ENCODE measurements at places on chromosomes 12 and 14.

DNA sequence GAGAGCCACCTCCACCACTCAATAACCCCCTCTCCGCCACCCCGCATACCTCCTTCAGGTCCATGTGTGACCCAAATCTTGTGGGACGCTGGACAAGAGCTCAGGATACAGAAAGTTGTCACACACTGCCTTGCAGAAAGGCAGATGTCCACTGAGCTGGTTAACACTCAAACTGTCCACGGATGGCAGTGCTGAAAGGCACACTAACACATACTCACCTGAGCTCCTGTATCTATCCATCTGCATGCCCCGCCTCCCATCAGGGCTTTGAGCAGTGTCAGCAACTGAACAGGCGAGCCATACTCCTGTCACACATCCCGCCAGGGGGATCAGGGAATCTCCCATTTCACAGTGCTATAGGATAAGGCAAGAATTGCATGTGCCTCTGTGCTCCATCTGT, 642.0 kb downstream of the GALC start:
- DNase-seq = no peak

DNA sequence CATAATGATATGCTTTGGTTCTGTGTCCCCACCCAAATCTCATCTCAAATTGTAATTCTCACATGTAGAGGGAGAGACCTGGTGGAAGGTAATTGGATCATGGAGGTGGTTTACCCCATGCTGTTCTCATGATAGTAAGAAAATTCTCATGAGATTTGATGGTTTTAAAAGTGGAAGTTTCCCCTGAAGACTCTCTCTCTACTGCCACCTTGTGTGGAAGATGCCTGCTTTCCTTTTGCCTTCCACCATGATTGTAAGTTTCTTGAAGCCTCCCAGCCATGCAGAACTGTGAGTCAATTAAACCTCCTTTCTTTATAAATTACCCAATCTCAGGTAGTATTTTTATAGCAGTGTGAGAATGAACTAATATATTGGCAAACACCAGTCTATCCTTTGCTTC, 260.4 kb upstream of the PPFIA2 start:
- DNase-seq = no peak

DNA sequence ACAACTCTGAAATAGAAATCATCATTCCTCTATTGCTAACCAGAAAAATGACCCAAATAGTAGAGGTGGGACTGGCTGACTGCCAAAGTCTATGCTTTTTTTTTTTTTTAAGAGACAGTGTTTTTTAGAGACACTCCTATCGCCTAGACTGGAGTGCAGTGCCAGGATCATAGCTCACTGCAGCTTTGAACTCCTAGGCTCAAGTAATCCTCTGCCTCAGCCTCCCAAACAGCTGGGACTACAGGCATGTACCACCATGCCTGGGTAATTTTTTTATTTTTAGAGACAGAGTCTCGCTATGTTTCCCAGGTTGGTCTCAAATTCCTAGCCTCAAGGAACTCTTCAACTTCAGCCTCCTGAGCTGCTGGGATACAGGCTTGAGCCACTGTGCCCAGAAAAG, 19.2 kb downstream of the NR2C1 start:
- no peak for DNase-seq

GRCh38 chr12:122042910-122043309, 21.2 kb downstream of the BCL7A start:
- DNase-seq = no peak

DNA sequence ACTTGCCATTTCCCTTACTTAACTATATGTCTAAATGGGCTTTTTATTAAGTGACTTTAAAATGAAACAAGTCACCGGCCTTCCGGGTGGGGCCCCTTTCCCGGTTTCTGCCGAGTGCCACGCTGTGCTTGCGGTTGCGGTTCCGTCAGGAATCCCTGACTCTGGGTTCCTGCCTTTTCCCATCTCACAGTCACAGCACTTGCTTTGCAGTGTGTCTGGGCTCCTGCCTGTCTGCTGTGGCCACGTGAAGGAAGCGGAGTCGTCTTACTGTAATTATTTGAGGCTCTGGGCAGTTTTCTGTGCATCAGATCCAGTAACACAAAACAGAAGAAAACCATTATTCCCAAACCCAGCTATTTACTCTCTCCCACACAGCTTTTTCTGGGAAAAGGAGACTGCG, 44.0 kb upstream of the FRMD6 start:
- DNase-seq = no peak

Measured in posterior vena cava (tissue), 2 donors.